Inflammatory macrophage (primary cell): ENCODE measurements at places on chromosomes 3 and 15.
A peak's percentile ranks its signal among the peaks of the same experiment; 100 is the strongest.

DNA sequence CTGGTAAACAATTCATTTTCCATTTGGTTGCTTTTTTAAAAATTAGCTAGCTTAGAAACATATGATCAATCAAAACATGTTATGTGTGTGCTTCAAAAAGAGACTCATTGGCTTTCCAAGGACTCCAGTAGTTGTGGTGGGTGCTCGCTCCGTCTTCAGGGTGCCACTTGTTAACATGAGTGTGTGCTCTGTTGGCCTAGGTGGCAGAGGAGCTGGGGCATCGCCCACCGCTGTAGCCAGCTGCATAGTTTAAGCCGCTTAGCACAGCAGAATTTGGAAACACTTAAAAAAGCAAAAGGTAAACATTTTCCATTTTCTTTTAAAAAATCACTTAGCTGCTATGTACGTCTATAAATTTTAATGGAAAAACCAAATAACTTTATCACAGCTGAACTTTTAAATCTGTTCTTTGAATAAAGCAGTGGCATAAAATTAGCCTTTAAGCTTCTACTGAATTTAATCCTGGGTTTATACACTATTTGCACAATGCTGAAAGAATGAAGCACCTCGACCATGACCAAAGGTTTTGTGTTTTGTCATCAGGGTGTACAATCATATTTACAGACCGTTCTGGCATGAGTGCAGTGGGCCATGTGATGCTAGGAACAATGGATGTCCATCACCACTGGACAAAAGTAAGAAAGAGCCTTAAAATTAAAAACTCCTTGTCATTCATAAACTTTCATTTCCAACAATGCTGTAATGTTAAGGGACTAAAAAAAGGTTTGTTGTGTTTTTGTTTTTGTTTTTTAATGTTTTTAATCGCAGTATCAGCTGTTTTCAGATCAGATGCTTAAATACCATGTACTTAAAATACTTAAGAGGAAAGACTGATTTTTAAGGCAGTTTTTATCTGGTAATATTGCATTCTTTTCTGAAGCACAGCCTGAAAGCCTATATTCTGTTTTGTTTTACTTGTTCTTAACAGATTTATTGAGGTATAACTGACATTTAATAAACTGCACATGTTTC is 57.9 kb downstream of the TCAIM start:
- no peak for DNase-seq

DNA sequence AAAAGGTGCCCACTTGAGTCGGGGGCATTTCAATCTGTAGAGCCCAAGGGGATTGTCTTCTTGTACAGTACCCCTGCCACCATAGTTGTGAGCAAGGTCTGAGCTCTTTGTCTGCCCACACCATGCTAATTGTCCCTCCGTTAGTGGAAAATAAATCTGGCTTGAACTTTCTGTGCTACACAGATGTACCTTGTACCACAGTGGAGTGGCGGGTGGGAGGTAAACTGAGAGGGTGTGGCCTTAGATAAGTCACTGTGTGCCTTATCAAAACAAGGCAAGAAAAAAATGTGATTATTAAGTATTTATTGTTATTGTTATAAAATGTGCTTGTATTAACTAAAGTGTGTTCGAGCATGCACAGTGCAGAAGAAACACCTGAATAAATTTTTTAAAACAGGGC is 242.9 kb upstream of the C2CD4B start:
- no peak for DNase-seq

GRCh38 chr15:48352474-48353072 is 21.3 kb downstream of the DUT start:
- DNase-seq: peak; percentile 57

GRCh38 chr3:71160785-71161546 is 422.6 kb downstream of the FOXP1 start:
- no peak for DNase-seq

- no peak for DNase-seq
Observed at GRCh38 chr15:86764021-86764420, 684.4 kb downstream of the AGBL1 start.

DNA sequence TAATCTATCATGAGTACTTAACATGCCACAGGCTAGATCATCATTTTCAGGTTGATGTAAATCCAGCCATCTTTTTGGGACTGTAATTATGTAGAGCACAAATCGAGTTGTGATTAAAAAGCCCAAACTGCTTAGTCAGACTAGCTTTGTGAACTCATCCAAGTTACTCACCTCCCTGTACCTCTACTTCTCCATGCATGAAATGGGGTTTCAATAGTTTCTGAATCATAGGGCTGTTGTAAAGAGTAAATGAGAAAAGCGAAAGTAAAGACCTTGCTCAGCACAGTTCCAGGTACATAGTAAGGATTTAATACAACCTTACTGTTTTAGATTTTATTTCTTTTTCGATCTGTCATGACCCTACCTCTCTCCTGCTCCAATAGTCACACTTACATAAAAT is 85.6 kb upstream of the GAP43 start:
- DNase-seq: no peak

DNA sequence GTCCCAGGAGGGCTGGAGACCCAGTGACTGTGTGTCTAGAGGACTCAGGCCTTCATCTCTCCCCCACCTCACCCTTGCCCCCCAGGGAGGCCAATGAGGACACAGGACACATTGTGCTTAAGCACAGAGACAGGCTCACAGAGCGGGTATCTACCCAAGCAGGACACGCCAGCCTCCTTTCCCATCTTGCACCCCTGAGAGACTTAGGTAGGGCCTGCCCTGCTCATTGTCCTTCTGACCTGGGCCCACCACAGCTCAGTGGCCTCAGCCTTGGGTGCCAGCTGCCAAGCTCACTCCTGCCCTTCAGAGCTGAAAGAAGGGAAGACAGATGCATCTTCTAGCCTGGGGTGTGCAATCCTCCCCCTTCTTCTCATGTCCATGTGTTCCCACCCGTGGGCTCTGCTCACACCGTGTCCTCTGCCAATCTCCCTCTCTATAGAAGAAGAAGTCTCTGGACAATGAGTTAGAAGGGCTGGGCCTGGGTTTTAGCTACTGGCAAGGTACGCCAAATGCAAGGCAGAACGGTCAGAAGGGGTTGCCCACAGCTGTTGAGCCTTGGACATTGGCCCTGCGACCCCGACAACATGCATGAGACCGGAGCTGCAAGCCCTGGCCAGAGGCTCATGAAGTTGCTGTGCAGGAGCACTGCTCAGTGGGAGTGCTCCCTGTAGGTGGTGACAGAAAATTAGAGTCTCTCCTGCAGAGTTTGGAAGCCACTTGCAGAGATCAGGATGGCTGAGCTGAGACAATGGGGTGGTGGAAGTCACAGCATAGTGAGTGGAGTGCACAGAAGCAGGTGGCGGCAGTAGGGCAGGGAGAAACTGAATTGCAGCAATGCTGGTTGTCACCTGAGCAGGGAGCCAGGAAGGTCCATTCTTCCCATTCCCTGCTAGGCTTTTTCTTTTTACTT is 32.8 kb downstream of the ACSBG1 start:
- no peak for DNase-seq

DNA sequence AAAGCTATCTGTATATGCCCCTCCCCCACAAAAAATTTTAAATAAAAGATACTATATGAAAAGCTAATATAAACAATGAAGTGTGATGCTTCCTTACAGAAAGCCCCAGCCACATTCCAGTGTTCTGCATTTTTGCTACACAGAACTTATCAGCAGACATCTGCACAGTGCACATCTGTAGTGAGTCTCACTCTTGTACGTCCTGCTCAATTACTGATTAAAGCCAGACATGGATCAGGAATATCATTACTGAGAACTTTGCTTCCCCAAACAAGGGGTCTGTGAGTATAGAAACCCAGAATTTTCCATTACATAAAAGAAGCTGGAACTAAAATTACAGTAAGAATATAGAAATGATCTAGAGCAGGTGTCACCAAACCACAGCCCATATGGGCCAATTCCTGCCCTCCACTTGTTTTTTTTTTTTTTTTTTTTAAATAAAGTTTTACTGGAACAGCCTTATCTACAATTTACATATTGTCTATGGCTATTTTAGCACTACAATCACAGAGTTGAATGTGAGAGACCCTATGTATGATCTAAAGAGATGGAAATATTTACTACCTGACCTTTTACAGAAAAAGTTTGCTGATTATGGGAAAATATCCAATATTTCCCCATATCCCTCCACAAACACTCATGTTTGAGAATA is 45.7 kb downstream of the UBP1 start:
- no peak for DNase-seq

GRCh38 chr15:82666606-82667005 is 19.4 kb upstream of the CPEB1 start:
- no peak for DNase-seq

GRCh38 chr3:105860641-105861040 is 8.2 kb downstream of the CBLB start:
- no peak for DNase-seq

GRCh38 chr15:69652751-69653305 is 200.2 kb downstream of the RPLP1 start:
- DNase-seq: no peak

GRCh38 chr15:71575474-71576045 is 234.8 kb upstream of the NR2E3 start:
- DNase-seq: no peak

DNA sequence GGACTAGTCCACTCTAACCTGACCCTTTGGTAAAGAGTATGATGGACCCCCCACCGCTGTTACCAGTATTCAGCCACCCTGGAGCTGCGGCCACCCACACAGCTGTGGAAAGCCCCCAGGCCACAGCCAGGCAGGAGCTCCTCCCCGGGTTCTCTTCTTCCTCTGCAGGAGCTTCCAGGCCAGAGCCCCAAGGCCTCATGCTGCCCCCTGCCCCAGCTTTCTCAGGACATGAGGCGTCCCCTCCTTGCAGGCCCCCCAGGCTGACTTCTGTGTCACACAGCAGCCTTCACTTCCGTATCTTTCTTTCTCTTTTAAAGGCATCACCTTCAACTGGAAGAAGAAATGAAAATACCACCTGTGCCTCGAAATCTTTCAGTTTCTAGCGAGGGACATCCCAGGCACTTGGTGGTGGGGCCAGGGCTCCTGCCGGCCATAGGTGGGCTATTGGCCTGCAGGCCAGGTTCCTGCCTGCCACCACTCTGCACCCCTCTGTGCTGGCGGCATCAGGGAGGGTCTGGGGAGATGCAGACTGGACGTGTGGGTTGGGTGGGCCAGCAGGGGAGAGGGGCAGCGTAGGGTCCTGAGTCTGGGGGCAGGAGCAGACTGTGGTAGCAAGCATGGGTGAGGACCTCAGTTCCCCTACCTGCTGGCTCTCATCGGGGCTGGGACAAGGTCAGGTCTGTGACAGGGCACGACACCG is 19.9 kb downstream of the KLF13 start:
- DNase-seq: no peak

DNA sequence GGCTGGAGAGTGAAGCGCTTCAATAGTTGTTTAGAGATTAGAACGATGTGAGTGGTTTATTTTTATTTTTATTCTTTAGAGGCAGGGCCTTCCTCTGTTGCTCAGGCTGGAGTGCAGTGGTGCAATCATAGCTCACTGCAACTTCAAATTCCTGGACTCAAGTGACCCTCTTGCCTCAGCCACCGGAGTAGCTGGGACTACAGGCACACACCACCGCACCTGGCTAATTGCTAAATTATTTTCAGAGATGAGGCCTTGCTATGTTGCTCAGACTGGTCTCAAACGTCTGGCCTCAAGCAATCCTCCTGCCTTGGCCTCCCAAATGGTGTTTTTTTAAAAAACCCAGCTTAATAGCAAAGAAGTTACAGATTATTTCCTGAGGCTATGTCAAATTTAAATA is 29.0 kb downstream of the PPARG start:
- DNase-seq: peak; percentile 37

- DNase-seq: no peak
Observed at GRCh38 chr3:31495971-31496665, 36.6 kb upstream of the STT3B start.

GRCh38 chr15:83404121-83404520 is 43.0 kb upstream of the SH3GL3 start:
- DNase-seq: no peak
